ENCODE measurements at places on chromosomes 6 and 20.

DNA sequence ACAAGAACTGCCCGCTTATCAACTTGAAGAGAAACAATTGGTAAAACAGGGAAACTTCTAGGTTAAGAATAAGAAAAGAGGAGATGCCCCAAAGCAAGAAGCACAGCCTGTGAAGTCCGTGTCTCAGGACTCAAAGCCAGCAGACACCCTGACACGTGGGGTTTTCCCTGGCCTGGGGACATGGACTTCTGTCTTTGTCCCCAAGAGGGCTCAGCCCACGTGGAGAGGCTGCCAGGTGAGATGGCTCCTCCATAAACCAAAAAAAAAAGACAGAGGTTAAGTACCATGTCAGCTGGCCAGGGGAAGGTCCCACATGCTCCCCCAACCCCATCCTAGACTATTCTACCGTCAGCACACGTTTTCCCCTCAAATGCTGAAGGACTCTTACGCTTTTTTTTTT, 9.9 kb downstream of the SERPINB6 start:
- no peak for DNase-seq

GRCh38 chr6:26273673-26274588, 91.1 kb upstream of the BTN3A2 start:
- no peak for DNase-seq

GRCh38 chr6:422433-423054, 31.0 kb downstream of the IRF4 start:
- no peak for DNase-seq

- DNase-seq: no peak
Measured at GRCh38 chr6:20709451-20709850, 175.2 kb downstream of the CDKAL1 start.

- DNase-seq: peak; percentile 17
Measured at GRCh38 chr6:149962461-149963211, 1.1 kb upstream of the ULBP1 start.

DNA sequence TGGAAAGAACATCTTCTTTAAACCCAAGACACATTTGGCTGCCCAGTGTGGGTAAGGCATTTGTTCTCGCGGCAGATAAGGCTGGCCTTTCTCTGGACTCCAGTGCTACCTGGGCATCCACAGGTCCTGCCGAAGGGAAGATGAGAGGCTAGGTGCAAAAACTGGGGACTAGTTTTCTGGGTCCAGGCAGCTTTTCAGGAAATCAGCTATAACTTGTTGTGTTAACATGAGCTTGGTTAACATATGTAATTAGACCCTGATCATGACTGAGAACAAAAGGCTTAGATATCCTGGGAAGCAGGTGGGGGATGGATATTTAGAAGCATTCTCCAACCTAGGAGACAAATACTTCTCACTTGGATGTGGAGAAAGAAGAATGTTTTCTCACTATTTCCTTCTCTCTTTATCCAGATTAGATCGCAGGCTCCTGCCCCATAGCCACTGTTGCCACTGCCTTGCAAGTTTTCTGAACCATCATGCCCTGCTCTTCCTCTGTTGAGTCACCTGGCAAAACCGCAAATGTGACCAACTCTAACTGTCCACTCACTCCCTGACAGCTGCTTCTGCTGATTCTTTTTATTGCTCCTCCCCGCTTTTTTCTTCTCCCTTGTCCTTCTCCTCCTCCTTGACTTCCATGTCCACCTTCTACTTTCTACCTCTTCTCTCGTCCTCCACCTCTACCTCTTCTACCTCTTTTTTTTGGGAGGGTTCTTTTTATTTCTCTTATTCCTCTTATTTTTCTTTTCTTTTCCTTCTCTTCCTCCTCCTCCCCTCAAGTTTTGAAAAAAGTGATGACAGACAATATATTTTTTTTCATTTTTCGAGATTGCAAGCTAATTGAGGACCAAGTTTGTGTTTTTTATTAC, 258.1 kb downstream of the UTRN start:
- no peak for DNase-seq

DNA sequence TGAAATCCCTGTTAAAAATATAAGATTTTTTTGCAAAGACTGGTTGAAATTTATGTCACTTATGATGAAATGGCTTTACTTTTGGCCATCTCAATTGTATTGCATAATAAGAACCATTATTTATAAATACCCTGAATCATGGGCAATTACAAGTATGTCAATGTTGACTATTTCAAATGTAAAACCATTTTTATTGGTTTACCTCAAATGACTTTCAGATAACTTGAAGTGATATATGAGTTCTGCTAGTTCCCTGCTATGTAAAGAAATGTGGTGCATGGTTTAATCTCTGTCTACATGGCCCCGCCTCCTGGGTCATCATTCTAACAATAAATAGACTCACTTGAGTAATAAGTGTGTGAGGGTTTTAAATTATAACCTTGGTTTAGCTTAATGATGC, 275.6 kb upstream of the PREP start:
- no peak for DNase-seq

- DNase-seq: no peak
Measured at GRCh38 chr20:23583526-23583925, 15.2 kb upstream of the CST9L start.

DNA sequence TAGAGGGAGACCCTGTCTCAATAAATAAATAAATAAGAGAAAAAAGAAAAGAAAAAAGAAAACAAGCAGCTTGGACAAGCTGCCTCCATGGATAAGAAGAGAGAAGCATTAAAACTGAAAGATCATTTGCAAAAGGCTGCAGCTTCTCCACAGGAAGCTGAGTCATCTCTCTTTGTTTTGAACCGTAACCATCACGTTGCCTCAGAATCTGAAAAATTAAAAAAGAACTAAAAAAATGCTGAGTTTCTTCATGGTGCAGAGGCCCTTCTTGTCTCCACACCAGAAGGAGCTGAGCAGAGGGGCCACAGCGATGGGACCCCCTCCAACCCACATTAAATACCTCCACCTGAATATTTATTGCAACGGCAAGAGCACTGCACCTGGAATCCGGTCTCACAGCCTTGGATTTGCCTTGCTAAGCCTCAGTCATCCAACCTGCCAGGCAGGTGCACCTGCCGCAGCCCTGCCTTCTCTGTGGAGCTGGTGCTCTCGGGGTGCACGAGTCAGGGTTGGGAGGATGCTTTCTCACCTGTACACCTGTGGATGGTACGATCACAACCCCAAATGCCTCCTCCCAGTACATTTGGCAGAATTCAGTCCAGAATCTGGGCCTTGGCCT, 28.1 kb downstream of the TOX2 start:
- DNase-seq: no peak

DNA sequence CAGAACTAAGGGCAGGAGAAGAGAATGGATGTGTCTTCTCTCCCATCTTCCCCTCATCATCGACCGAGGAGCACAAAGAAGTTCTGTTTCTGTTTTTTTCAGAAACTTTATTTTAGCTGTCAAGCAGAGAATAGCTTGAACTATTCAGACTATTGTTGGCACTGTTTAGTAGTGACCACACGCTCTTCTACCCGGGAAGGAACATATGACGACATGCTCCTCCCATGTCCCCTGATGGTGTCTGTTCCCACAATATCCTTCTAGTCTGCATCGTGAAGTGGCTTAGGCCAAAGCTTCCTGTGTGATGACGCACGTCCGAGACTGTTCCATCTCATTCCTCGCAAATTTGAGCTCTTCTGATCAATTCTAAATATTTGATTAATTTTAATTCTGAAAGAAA, 27.2 kb upstream of the KIF25 start:
- DNase-seq: no peak

GRCh38 chr6:84428300-84428907, 201.0 kb upstream of the CEP162 start:
- no peak for DNase-seq

- no peak for DNase-seq
Measured at GRCh38 chr20:32021091-32021490, 10.9 kb downstream of the CCM2L start.

DNA sequence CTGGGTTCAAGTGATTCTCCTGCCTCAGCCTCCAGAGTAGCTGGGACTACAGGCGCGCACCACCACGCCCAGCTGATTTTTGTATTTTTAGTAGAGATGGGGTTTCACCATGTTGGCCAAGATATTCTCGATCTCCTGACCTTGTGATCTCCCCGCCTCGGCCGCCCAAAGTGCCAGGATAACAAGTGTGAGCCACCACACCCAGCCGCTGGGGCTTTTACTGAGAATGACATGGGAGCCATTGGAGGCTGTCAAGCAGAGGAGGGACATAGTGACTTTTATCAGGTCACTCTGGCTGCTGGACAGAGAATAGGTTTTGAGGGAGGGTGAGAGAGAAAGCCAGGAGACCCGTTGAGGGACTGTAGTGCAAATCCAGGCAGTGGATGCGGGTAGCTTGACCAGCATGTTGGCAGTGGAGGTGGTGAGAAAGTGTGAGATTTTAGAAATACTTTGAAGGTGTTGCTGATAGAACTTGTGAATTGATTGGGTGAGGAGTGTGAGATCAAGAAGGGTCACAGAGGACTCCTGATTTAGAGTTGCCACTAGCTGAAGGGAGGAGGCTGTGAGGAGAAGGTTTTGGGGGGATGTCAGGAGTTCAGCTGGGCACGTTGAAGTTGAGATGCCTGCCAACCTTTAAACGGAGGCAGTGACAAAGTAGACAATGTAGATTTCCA, 14.7 kb downstream of the ZNF341 start:
- DNase-seq: no peak

DNA sequence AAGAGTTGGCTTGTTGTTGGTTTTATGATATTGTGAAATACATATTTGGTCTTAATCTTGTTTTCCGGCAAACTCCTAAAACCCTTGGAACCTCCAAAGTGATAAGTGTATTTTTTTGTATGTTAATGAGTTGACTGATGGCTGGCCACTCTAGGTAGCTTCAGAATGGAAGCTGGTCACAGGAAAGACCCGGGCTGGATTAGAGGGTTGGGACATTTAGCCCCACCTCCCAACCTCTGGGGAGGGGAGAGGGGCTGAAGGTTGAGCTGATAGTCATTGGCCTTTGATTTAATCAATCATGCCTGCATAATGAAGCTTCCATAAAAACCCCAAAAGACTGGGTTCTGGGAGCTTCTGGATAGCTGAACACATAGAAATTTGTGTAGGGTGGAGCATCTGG, 42.7 kb downstream of the SASH1 start:
- no peak for DNase-seq

DNA sequence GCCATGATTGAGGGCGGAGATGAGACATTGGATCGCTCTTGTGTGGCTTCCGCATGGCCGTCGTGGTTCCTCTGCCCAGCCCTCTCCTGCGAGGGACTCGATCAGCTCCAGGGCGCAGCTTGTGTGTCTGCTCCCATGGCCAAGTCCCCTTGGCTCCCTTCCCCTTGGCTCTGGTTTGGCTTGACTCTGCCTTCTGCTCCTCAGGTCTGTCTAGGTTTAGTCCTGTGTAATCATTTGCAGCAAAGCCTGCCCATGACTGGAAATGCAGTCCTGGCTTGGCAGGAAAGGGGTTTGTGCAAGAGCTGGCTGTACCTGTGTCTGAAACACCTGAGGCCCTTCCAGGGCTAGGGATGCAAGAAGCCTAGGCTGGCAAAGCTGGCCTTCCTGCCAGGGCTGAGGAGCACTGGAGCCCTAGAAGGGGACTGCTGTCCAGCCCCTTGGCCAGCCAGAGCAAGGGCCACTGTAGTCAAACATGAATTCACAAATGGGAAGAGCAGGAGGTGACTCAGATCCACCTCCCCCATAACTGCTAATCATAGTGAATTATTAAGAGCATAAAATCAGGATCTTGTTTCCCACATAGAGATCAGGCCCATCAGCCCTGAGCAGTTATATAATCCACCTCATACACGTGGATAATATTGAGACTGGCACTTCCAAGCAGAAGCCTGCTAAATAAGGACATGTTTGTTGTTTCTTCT, 196.8 kb downstream of the FARS2 start:
- DNase-seq: no peak

- no peak for DNase-seq
Measured at GRCh38 chr6:139853302-139853992, 479.0 kb upstream of the CITED2 start.

- no peak for DNase-seq
Measured at GRCh38 chr6:67687396-67687795, 947.7 kb upstream of the ADGRB3 start.

- DNase-seq: no peak
Measured at GRCh38 chr6:16058201-16058928, 70.5 kb upstream of the MYLIP start.

DNA sequence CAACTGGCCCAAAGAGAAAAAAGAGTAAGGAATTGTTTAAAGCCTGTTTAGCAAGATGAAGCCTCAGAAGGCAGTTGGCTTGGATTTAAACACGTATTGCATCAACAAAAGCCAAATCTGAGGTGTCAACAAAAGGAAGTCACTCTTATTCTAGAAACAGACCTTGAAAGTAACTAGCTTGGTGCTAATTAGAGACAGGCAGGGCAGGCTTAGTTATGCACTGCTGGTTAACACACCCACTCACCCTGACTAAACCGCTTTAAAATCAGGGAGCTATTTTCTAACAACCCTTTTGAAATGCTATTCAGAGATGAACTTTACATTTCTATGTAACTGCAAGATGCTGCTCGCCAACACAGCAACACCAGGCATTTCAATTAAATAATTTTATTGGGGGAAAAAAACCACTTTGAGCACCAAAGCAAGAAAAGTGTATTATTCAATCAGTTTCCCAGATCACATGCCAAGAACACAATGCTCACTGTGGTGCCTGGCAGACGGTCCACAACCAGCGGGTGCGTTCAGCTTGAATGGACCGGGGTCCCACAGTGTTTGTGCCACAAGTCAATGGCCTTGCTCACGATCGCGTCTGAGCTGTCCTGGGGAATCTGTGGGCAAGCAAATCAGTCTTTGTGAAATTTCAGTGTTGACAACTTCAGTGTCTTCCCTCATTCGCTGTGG, 23.6 kb downstream of the TBC1D7 start:
- DNase-seq: no peak

GRCh38 chr20:48065833-48066232, 280.6 kb upstream of the SULF2 start:
- DNase-seq: no peak

- DNase-seq: peak; percentile 60
Measured at GRCh38 chr20:3652676-3653596, 10.3 kb downstream of the GFRA4 start.

DNA sequence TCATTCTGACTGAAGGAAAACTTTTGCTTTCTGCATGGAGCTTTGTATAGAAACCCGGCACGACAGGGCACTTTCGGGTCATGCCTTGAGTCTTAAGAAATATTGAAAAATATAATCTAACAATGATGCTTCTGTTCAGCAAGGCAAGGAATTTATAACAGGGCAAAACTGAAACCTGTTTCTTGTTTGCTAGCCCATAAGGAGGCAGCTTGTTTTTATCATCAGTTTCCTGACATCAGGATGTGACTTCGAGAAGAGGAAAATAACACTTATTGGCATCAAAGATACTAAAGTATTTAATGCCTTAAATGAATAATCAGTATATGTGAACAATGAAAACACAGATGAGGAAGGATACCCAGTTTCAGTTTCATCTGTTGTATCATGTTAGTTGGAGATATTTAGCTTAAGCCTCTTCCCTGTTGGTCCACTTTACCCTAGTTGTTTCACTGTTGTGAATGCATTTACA, 146.5 kb downstream of the CDKAL1 start:
- no peak for DNase-seq

GRCh38 chr20:45347936-45348778, at the start of gene SDC4:
TSS of gene SDC4 (minus strand) at chr20:45348424. CDS start at chr20:45348384, 40 bp downstream.
- no peak for DNase-seq

DNA sequence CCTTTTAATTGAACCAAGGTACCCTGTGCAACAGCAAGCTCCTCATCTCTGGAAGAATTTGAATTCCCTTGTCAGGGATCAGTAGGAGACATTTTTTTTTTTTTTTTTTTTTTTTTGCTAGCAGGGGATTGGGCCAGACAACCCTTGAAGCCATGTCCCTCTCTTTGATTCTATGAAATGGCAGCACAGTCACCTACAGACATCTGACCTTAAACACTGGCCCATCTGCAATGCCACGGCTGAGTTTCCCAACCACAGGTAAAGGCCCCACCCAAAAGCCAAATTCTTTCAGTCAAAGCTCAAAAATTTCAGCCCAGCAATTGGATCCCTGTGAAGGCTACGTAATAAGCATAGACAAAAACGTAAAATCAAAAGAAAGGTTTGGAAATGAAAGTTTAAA, 94.2 kb downstream of the FYN start:
- DNase-seq: no peak

All from cardiac septum (tissue), 1 donor.